ENCODE measurements at places on chromosomes 1 and 21.

- DNase-seq = no peak
Measured at GRCh38 chr1:155040358-155041093, 6.9 kb downstream of the DCST1 start.

GRCh38 chr1:12519693-12520364 is 98.2 kb downstream of the DHRS3 start:
- no peak for DNase-seq

DNA sequence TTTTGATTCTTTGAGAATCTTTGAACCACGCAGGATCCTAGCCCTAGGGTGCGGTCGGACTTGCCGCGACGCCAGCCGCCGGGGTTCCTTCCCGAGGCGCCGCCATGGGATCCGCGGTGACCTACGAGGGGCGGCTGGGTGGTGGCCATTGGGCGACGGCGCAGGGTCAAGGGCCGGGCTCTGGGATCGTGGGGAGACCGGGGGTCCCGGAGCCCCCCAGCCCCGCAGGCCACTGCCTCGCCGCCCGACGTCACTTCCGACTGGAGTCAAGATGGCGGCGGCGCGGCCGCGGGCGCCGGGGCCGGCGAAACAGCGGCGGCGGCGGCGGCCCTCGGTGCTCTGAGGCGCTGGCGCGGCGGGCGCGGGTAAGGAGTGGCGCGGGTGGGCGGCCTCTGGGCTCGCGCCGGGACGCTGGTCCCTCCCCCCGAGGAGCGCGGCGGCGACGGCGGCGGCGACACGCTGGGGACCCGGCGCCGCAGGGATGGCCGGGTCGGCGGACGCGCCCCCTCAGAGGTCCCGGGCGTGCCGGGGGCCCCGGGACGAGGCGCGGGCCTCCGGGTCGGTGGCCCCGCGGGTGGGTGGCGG is at the start of gene PRDM2:
Gene PRDM2 (plus strand): TSS at position 253 of the 585 bp plus-strand sequence. CDS start 15,418 bp downstream, outside the sequence.
- peak; percentile 36 for DNase-seq

DNA sequence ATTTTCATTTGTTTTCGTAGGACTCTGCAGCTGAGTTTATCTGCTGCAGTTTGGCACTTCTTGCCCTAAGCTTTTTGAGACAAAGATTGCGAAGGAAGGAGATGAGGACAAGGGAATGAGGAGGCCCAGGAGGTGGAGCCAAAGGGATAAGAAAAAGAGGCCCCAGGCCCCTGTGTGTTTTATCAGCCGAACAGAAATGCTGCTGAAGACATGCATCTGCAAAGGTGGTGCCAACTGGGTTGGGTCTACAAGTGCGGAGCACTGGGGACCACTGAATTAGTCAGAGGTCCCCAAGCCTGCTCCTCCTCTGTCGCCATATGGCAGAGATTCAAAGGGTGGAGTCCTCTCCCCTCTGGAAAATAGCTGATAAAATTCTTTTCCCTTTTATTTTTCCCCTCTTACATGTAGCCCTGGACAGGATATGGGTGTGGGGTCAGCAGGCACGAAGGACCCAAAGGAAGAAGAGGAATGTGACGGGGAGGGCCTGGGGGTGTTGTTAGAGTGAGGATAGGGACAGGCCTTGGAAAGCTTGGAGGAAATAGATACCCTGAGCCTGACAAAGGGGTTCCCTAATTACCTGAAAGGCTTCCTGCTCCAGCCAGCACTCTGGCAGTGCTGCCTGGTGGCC is 2.7 kb downstream of the CD34 start:
- no peak for DNase-seq

GRCh38 chr1:113101588-113101987 is 28.6 kb downstream of the LRIG2 start:
- DNase-seq = no peak

GRCh38 chr1:9191231-9191630 is 43.3 kb upstream of the H6PD start:
- DNase-seq = no peak

DNA sequence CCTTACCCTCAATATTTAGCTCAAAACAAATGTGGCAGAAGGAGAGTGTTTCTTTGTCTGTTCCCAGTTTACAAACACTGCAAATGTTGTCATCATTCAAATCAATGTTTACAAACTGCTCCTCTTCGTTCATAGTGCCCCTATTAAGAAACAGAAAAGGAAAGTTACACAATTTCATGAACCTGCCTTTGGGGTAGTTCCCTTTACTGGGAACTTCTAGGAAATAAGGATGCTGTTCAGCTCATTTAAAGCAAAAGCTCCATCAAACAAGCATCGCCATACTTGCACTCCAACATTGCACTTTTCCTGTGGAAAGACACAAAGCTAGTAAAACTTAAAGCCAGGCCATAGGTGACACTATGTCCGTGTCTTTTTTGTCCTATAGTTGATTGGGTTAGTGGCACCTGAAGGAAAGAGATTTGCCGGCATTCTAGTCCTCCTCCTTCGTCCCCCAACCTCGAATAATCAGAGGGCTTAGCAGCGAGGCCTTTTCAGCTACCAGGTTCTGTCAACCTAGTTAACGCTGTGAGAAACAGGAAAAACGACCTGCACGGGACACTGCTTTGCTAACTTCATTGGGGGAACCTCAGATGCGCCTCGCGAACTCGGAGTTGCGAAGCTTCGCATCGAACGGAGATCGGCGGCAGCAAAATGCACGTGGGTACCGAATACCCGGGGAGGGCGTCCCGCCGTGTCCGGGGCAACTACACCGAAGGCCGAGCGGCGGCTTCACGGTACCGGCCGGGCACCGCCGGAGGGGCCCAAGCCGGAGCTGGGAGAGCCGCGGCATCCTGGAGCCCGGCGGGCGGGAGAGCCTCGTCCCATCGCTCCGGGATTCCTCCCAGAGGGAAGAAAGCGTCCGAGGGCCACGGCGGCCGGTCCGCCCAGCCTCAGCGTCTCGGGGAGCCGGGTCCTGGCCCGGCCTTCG is 706 bp downstream of the C21orf91 start:
- peak; percentile 29 for DNase-seq

DNA sequence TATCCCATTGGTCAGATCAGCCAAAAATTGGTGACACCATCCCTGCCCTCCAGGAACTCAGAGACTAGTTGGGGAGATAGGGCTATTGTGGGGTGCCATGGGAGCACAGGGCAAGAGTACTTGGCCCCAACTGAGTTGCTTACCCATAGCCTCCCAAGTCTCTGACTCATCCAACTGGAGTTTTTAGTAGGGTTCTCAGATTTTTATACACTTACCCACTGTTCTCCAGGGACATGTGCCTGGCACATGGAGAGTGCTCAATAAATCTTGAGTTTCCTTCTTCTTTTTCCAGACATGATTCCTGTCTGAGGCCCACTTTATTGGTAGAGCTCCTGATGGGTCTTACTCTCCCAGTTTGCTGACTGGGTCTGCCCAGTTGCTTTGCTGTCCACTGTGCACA is 56.7 kb downstream of the OVGP1 start:
- DNase-seq = no peak

DNA sequence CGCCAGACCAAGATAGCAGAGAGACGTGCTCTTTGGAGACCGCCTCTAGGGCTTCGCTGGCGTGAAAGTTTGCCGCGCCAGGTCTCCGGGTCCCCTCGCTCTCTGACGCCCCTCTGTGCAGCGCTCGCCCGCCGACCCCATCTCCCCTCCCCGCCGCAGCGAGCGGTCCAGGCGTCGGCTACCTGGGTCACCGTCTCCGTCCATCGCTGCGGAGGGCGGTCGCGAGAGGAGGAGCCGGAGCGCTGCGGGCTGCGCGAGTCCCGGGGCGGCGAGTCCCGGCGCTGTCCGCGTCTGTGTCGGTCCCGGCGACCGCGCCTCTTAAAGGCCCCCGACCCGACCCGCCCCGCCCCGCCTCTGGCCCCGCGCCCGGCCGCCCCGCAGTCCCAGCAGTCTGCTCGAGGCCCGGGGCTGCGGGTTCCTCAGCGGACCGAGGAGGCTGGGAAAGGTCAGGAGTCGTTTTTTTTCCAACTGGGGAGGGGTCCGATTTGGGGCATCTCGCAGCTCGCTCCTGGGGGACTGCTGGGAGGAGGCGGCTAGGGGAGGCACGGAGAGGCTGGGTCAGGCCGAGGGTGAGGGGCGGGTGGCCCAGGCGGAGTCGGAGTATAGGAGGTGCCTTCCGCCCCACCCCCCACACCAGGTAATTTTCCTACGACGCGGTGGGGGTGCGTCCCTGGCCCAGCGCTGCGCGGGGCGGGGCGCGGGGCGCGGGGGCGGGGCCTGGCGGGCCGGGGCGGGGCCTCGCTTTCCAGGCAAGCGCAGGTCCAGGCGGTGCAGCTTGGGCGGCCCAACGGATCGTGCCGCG is at the start of the genes FBXO2 and FBXO44:
Gene FBXO2 (minus strand): TSS at position 293 of the 802 bp plus-strand sequence. CDS start 89 bp downstream, at position 204.
Gene FBXO44 (plus strand): TSS at position 741 of the 802 bp plus-strand sequence. CDS start 959 bp downstream, outside the sequence.
- no peak for DNase-seq

- no peak for DNase-seq
Measured at GRCh38 chr1:234617986-234618736, 8.2 kb upstream of the IRF2BP2 start.

DNA sequence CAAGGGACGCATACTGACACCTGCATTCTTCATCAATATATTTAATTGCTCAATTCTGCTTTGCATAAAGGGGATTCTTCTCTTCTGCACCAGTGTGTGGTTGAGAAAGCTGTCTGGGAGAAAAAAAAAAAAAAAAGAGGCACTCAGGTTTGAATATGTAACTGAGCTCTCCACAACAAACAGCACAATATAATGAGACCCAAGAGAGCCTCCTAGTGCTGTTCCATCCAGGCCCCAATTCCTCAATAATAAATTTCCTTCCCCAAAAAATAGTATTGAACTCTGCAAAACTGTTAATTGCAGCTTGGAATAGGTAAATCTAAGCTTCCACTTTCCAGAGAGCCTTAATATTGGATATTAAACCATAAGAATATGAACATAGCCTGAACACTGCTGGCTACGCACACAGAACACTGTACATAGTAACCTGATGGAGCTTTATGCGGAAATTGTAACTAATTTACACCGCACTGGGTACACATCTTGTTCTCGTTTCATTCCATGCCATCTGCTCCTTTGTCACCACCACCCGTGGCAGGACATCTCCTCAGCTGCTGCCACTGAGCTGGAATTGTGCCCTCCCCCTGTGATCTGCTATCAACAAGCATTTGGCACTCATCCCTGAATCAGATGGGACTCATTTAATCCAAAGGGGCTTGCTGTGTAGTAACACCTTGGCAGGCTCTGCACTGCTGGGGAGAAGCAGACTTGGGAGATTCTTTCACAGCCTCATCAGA is 272.0 kb downstream of the HHIPL2 start:
- no peak for DNase-seq

DNA sequence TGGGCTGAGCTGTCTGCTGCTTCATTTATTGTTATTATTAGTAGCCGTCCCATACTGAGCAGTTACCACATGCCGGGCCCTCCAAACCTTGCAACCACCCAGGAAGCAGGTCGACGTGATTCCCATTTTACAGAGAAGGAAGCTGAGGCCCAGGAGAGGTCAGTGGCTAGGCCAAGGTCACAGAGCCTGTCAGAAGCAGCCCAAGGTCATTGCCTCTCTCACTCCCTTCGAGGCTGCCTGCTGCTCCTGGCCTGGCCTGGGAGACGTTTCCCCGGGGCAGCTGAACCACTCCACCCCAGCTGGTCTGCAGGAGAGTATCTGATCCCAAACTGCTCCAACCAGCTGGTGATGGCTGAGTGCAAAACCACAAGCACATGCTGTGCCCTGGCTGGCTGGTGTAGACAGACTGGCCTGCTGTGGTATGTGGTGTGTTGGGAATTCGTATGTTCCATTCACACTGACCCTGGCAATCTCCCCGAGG is 6.5 kb downstream of the PADI4 start:
- DNase-seq = no peak

GRCh38 chr21:25518491-25518911 is 88.8 kb downstream of the MRPL39 start:
- DNase-seq = no peak

GRCh38 chr1:19884312-19884711 is 2.1 kb downstream of the OTUD3 start:
- no peak for DNase-seq

DNA sequence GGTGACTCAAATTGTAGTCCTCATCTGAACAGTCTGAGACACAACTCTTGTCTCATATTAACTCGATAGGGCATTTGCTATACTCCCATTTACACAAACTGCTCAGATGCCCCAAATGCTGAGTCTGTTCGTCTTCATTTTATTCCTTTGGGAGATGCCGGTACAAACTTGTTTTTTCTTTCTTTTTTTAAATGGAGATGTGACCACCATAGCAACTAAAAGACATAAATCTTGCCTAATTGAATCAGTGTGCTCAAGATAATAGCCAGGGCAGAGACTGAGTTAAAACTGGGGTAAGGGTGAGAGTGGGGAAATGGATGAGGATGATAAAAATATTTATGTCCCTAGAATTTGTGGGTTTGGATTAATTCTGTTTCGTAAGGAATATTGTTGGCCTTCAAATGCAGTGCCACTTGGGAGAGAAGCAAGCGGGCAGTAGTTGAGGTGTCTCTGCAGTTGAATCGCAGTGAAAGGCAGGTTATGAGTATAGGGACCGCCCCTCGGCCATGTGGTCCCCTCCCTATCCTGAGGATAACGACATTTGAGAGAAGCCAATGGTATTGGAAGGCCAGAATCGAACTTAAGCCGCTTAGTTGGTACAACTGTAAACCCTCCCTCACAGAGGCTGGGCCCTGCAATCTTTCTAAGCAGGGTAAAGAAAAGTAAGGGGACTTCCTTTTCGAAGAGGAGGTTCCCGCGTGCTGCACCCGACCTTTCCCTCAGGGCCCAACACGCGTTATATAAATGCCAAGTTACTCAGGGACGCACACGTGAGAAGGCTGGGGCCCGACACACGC is 859 bp upstream of the LRRC8B start:
- DNase-seq = no peak

DNA sequence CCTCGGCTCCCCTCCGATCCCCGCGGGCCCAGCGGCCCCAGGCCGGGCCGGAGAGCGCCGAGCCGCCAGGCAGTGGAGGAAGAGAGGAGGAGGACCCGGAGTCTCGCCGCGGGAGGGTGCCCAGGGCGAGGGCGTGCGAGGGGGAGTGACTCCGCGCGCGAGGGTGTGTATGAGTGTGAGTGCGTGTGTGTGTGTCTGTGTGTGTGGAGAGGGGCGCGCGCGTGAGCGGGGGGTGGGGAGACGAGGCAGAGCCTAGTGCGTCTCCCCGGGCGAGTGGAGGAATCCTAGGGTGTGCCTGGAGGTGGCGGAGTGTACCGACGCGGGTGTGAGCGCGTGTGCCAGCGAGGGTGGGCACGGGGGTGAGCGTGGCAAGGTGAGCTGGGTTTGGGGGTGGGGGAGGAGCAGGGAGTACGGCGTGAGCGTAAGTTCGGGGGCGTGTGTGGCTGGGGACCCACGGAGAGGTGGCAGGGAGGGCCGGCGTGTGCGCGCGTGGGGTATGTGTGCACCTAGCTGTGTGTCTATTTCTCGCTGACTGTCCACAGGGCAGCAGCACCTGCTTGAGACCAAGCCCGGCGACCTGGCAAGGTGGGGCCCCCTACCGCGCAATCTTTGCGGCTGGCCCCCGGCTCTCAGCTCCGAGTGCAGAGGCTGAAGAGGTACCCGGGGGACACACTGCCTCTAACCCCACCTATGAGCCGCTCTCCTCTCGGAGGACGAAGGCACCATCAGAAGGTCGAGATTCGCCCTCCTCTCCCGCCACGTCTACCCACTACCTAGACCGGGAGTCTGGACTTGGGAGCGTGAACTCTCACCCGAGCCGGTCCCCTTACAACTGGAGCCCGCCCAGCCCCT is 784 bp upstream of the KCND3 start:
- DNase-seq = peak; percentile 26
